ENCODE measurements at places on chromosomes 7 and 10.

GRCh38 chr7:44454348-44454747, 36.1 kb downstream of the NUDCD3 start:
- peak; percentile 9 for DNase-seq

DNA sequence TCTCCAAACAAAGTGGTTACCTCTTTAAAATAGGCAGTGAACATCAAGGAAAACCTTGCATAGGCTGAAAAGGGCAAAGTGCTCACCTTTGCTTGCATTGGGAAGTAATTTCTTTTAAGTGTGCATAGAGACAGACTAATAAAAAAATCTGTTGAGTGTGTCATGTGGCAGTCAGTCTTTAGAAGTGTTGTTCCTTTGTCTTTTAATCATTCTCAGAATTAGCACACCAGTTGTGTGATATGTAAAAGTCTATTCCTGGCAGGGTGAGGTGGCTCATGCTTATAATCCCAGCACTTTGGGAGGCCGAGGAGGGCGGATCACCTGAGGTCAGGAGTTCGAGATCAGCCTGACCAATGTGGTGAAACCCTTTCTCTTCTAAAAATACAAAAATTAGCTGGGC, 117.0 kb downstream of the INSYN2A start:
- no peak for DNase-seq

- DNase-seq = no peak
These were observed 63.1 kb downstream of the ZNRF2 start for GRCh38 chr7:30347226-30348082.

DNA sequence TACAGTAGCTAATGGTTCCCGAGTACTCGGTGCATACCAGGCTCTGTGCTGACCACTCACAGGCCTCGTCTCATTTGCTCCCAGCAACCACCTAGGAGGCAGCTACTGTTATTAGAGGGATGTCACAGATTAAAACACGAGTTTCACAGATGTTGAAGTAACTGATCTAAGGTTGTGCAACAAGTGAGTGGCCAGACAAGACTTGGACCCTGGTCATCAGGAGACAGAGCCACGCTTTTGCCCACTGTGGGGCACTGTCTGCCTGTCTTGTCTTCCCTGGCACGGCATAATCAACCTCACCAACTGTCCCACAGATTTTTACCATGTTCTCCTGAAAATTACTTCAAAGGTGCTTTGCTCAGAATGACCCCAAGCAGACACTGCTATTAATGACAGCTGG, 111.6 kb upstream of the HABP2 start:
- DNase-seq = no peak

GRCh38 chr7:134948736-134949135, 37.6 kb upstream of the AGBL3 start:
- DNase-seq = no peak

- no peak for DNase-seq
These were observed 238.5 kb downstream of the ADARB2 start for GRCh38 chr10:1498746-1499358.

DNA sequence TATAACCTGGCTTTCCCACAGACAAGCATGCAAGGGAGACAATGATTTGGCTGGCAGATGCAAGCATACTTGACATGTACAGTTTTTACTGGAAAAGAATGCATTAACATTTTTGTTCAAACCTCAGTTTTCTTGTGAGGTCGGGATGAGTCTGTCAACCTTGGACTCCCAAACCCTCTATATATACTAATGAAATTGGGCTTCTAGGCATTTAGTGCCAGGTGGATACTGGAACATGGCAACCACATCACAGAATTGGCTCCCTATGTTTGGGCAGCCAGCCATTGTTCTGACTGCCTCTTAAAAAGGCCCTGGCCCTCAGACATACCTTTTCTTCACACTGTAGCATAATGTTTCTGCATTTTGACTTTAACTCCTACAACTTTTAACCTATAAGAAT, 39.1 kb downstream of the CDK6 start:
- no peak for DNase-seq

DNA sequence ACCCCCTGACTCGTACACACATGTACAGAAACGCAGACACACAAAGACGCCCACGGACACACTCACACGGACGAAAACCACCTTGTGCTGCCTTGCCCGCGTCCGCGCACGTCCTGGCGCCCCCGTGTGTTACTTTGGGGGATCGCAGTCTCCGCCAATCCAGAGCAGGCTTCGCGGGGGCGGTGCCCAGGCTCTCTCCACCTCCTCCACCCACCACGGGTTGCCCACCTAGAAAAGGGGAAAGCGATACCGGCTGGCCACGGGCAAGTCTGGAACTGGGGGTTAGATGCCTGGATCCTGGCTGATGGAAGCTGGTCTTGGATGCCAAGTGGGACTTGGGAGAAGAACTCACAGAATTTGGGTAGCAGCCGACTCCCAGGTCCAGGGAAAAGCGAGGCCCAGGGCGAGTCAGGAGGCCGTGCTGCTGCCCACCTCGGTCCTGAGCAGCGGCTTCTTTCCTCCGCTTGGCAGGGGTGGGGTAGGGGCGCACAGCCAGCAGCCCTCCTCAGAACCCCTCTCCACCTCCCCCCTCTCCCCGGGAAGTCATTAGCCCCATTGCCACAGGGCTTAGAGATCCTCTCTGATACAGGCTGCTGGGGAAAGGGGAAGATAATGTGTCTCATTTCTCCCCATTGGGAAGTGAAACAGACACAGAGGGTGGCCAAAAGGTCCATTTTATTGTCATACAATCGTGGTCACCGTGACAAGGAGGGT, 4.6 kb upstream of the VGF start:
- DNase-seq = peak; percentile 70

DNA sequence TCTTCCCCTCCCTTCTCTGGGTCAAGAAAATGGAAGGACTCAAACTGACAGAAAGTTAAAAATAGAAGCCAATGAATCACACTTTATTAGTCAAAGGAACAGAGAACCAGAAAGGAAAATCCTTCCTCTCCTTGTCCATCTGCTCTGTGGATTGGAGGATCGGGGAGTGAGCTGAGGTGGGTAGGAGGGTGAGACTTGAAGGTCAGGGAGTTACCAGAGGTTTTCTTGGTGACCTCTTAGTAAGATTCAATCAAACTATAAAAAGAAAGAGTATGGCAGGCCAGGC, 12.2 kb downstream of the TLX1 start:
- no peak for DNase-seq

- DNase-seq = no peak
These were observed 976 bp downstream of the NAT16 start for GRCh38 chr7:101179117-101179516.

DNA sequence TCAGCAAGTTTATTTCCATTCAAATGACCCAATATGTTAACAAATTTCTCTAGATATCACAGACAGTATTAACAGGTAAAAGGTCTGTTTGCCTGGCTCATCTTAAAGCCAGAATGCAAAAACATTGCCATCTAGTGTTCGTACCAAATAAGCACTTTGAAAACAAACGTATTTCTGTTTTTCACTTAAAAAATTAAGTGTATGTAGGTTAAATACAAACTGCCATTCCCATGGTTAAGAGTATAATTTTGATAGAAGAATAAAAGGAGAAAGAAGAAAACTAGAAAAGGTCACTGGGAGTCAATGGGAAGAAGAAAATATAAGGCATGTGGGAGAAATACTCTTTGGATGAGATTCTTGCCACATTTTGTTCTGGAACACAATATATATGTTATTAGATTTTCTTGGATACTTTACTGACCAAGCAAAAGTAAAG, 51.0 kb downstream of the ORC5 start:
- no peak for DNase-seq

DNA sequence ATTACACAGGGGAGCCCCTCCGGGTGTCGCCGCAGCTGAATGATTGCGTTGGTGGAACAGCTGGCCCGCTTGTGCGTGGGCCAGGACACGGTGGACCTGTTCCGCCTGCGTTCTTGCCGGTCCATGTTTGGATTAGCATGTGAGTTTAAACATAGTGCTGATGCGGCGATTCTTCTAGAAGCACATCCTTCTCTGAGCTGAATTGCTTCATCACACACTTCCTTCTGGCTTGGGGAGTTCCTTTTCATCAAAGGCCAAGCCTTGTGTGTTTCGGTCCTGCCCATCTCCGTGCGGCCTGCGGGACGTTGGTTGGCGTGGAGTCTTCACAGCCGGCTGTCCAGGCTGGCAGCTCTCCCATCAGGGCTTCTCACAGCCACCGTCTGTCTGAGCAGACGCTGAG, 45.5 kb upstream of the SLC29A4 start:
- no peak for DNase-seq

DNA sequence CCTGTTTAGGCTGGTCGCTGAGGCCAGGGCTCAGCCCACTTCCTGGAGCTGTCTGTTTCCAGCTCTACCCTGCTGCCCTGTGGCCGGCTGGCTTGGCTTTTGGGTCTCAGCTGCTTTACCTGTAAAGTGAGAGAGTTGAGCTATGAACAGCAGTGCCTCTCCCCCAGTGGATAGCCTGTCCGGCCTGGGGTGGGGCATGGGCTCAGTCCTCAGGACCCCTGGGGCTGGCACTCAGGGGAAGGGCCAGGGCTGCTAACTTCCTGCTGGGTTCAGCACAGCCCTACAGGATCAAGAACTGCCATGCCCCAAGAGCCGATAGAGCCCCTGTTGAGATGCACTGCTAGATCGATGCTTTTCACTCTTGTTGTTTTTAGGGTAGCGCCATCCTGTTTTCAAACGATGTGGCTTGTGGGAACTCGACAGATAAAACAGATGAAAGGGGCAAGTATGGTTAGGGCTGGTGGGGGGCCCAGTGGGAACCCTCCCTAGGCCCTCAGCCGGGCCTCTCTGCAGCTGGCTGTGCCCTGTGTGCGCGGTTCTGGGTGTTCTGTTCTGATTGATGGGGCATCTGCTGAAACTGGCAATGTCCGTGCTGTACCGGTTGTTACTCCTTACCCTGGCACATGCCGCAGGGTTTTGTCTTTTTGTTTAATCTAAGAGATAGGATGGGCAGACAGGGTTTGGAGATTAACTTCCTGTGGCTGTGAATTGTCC, 10.0 kb upstream of the SFRP5 start:
- DNase-seq = peak; percentile 24

- DNase-seq = peak; percentile 10
These were observed 60.1 kb upstream of the ADRB1 start for GRCh38 chr10:113983552-113983951.

DNA sequence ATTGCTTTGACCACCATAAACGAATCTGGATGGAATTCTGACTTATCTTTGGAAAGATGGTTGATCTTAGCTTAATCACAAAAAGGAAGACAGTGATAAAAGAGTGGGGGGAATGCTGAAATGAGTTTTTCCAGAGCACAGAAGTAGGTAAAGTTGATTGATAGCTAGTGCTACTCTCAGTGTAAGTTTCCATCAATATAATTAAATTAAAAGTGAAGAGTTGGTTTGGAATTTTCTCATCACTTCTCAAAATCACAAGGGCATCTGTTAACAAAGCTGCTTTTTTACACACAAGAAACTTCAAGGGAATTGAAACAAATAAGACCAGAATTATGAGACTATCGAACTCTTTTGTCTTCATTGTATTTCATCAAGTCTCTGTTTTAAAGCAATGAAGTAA, 1217.3 kb downstream of the REEP3 start:
- DNase-seq = no peak

DNA sequence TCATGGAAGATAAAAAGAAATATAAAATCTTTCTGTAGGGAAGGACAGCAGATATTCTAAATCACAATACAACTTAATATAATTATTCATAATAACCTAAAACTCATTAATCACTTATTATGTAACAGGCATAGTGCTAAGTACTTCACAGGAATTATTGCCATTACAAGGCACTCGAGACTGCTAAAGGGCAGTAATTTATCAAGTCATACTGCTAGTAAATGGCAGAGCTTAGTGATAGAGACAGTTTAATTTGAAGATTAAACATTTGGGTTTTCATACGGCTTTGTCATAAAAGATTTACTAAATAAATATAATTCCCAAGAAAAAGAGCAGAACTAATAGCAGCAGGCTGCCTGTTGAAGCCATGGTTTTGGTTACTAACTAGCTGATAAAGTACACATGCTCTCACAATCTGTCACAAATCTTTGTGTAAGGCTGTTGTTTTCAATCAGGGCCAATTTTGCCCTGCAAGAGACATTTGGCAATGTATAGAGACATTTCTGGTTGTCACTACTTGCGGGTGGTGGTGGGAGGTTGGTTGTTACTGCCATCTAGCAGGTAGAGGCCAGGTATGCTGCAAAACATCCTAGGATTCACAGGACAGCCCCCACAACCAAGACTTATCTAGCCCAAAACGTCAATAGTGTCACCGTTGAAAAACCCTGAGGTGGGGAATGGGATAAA, 233.3 kb upstream of the CACNA2D1 start:
- no peak for DNase-seq

DNA sequence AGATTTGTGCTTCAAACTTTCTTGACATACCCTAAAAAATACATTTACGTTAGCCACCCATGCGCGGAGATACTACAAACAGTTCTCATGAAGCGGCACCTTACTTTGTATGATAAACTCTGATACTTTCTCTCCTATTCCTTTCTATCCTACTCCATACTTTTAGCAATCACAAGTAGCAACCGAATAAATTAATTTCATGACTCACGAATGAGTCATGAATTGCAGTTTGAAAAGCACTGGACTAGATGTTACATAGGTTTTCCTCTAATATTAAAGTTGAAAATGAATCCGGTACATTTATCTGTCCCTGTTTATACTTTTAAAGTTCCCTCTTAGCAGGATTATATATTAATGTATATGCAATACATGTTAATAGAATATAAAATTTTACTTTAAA, 67.6 kb downstream of the CUBN start:
- DNase-seq = no peak

GRCh38 chr7:121803039-121803438, 69.9 kb upstream of the PTPRZ1 start:
- no peak for DNase-seq

DNA sequence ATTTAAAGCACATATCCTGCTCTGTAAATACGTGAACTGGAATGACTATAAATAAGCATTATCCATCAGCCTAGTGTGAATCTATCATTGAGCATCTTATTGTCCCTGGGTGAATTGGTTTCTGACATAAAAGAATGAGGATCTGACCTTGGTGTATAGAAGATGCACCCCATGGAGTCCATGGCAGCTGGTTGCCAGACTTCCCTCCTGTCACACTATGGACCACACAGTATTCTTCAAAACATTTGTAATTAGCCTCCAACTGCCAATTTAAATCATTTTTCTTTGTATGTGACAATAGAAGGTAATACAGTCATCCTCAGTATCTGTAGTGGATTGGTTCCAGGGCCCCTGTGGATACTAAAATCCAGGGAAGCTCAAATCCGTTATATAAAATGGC, 238.1 kb upstream of the ZWINT start:
- DNase-seq = no peak

- DNase-seq = no peak
These were observed 3.9 kb downstream of the MYL10 start for GRCh38 chr7:101625031-101625791.

DNA sequence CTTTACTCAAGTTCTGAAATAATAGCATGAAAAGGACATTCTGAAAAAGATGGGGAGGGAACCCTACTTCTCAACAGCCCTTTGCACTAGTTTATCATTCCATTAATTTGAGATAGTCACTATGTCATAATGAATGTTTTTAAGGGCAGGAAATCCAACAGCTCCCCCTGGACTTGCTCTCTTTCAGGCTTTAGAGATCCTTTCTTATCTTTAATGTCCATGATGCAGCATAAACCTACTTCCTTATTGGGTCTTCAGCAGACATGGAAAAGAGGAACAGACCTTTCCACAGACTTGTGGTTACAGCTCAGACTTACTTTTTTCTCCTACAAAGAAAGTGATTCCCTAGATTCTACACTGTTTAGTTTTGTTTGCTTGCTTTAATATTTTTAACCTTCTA, 87.3 kb downstream of the IDE start:
- DNase-seq = no peak

- DNase-seq = no peak
These were observed 2.0 kb upstream of the SAMD8 start for GRCh38 chr10:75109459-75109778.
